ENCODE measurements at places on chromosomes 5 and 9.

- peak; percentile 53 for DNase-seq
These were observed 486.7 kb downstream of the RAB3C start for GRCh38 chr5:59069438-59070079.

GRCh38 chr9:100601216-100601615 lies 23.3 kb downstream of the CAVIN4 start:
- peak; percentile 19 for DNase-seq

DNA sequence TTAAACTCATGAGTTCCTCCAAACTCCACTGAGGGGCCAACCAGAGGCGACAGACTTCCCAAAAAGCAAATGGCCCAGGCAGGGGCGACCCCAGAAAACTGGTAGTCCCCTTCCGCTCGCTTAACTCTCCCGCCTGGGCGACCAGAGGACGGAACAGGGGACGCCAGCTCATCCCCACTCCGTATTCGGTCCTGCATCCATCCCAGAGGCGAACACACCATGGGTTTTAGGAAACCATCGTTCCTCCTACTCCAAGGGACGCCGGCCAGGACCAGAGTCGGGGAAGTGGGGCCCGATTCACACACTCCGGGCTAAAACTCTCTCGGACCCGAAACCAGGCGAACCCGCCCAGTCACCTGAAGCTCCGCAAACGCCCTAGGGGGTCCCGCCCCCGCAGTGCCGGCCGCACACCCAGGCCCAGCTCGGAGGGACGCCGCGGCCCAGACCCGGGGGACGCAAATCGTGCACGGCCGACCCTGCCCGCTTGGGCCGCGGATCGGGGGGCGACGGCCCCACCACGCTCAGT lies 478 bp downstream of the TEX10 start:
- DNase-seq: peak; percentile 22

GRCh38 chr9:133184971-133185370 lies 21.3 kb upstream of the GBGT1 start:
- DNase-seq: peak; percentile 30

DNA sequence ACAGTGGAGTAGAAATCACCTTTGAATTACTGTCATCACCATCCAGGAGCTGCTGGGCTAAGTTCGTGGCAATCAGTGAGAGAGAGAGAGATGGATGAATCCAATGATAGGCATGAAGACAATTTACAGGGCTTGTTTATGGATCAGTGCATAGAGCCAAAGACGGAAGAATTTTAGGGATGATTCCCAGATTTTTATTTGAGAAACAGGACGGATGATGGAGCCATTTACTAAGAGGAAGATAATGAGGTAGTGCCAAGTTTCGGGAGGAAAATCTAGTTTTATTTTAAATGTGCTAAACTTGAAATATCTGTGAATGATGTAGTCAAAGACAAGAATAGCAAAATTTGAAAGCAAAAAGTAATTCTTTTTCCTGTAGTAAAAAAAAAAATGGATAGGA lies 394.2 kb upstream of the PAPPA start:
- peak; percentile 24 for DNase-seq

DNA sequence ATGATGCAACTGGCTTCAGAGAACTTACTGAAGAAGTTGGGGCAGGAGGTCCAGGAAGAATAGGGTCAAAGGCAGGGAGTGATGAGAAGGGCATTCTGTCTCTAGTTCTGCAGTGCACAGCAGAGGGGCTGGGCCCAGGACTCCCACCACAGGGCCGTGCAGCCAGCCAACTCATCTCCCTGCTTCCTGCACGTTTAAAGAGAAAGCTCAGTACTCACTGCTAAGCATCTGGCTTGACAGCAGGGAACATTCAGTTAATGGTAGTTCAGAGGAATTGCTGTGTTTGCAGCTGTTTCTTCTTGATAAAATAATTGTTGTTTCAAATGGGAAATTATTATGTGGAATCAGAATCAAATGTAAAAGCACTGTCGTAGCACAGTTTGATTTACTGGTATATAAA lies 25.6 kb upstream of the SCAMP1 start:
- DNase-seq: no peak

- no peak for DNase-seq
These were observed 261.7 kb downstream of the KIF4B start for GRCh38 chr5:155275222-155275621.

GRCh38 chr5:116420540-116420939 lies 154.1 kb downstream of the SEMA6A start:
- no peak for DNase-seq

- DNase-seq: peak; percentile 50
These were observed 168.1 kb downstream of the KDM4C start for GRCh38 chr9:6925836-6926235.

DNA sequence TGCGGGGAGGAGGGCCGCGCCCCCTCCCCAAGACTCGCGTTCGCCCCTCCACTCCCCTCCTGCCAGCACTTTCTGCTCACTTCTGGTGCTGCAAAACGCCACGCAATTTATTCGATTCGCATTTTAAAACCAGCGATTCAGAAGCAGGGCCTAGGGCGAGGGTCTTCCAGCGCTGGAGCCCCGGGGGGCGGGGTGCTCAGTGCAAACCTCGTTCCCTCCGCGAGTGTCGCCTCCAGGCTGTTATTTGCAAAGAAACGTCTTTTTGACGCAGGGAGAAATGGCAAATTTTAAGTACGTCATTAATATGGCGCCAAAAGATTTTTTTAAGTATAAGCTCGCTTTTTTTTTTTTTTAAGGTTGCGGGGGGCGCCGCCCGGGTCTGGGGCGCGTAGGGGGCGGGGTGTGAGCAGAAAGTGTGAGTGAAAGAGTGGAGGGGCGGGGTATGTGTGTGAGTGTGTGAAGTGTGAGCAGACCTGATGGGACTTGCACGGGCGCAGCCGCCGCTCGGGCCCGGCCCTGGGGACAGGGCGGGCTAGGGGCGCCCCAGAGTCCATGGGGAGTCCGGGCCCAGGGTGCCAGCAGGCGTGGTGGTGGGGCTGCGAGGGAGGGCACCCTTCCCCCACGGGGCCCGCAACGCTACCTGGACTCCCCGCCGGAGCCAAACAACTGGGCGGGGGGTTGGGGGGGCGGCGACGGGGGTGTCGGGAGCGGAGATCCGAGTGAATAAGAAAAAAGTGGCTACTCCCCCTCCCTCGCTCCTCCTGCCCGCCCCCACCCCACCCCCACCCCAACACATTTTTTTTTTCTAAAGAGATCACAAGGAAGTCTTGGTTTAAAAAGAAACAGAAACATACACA lies at the start of gene JADE2:
TSS of gene JADE2 (plus strand) at position 845 of the 857 bp plus-strand sequence. CDS start 10,188 bp downstream, outside the sequence.
- DNase-seq: peak; percentile 83

- DNase-seq: no peak
These were observed 49.6 kb downstream of the NSD1 start for GRCh38 chr5:177183142-177183541.

DNA sequence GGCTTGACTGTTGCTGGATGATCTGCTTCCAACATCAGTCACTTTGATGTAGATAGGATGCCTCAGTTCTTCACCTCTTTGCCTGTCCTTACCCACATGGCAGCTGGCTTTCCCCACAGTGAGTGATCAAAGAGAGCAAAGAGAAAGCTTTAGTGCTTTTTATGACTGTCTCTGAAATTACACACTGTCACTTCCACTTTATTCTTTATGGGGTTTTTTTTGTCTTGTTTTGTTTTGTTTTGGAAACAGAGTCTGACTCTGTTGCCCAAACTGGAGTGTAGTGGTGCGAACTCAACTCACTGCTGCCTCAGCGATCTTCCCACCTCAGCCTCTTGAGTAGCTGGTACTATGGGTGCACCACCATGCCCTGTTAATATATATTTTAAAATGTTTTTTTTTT lies 32.4 kb upstream of the C5orf24 start:
- no peak for DNase-seq

DNA sequence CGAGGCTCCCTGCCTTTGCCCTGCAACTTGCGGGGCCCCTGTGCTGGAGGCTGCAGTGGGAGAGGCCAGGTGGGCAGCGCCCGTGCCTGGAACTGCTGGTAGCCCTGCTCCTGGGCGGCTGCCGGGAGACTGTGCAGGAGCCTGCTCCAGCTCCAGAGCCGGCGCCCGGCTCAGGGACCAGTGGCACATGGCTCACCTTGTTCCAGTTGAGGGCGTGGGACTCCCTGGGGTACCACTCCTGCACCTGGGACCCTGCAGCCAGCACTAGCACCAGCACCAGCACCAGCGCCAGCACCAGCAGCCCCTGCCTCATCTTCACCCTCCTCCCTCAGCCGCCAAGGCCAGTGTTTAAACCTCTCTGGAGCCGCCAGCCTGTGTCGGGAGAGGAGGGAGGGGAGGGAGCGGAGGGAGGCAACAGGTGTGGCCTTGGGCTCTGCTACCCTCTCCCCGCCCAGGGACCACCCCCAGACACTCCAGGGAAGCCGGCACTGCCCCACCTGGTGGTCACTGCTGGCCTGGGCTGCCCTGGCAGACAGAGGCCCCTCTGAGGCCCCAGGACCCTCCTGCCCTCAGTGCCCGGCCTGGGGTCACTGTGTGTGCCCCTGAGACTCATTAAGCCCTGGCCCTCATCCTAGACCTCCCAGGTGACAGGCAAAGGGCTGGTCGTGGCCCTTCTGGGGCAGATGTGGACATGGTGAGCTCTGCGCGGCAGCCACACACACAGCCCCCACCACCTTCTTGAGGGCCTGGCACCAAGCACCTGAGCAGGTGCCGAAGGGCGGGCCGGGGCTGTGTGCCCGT lies at the start of gene LCN10:
TSS of gene LCN10 (minus strand) at position 350 of the 801 bp plus-strand sequence. CDS start at position 313, 37 bp downstream.
- no peak for DNase-seq

- no peak for DNase-seq
These were observed 304.1 kb downstream of the DEPDC1B start for GRCh38 chr5:60395712-60396329.

DNA sequence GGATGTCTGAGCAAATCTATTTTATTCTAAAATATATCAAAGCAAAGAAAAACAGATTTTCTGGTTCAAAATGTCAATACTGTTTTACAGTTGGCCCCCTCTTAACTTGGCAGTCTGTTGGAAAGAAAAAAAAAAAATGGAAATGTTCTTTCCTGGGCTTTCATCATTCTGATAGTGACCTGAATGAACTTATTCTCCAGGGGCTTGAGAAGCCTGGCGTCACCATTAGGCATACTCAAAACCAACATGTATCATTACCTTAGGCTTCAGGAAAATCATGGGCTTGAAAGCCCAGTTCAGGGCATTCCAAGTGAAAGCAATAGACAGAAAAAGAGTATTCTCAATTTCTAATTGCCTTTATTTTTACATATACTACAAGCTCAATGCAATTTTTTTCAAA lies 283.7 kb upstream of the PUM3 start:
- no peak for DNase-seq

- DNase-seq: no peak
These were observed 3.3 kb downstream of the CDK9 start for GRCh38 chr9:127789179-127789578.

DNA sequence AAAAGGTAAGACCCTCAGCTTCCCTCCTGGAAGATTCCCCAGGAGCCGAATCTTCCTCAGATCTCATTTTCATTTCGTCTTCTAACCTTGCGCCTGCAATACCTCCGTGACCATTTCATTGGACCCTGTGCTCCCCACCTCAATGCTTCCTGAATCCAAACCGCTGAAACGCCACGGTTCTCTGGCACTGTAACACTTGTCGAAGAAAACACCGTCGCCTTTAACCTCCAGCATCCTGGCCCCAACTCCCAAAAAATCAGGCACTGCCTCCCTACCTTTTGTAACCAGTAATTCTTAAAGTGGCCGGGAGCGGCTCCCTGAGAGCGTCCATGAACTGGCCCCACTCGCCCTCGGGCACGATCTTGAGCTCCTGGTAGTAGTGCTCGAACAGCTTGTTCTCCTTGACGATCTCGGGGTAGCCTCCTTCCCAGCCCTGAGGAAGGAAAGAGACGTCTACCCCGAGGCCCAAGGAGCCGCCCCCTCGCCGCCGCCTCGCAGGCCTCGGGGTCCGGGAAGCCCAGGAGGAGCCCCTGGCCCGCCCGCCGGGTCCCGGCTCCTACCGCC lies 438 bp downstream of the NSUN2 start:
- peak; percentile 64 for DNase-seq

DNA sequence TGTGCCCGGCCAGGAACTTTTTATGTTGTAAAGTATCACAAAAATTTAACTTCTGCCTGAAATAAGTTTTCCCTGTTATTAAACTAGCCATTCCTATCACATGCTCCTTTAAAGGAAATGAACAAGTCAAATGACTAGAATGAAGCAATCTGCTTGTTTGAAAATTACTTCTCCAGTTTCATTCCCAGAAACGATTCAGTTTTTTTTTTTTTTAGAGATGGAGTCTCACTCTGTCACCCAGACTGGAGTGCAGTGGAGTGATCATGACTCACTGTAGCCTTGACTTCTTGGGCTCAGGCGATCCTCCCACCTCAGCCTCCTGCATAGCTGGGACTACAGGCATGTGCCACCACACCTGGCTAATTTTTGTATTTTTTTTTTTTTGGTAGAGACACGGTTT lies 13.3 kb upstream of the GNG10 start:
- DNase-seq: no peak

DNA sequence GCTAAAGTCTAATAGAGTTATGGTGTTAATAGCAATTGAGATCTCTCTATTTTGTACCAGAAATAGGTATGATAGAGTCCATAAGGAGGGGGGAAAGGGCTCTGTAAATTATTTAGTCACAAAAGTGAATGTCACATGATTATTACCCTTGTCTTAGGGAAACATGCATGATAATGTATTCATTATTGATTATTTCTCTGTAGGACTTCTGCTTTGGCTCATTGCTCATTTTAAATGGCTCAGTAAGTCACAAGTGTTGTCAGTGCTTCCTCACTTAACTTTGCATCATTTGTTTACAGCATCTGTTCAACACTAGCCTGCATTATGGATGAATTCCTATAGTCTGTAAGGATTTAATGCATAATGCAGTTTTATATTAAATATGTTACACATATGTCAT lies 788.8 kb upstream of the EDIL3 start:
- no peak for DNase-seq

GRCh38 chr9:137077758-137078693 lies 709 bp downstream of the UAP1L1 start:
- no peak for DNase-seq

- no peak for DNase-seq
These were observed 22.3 kb downstream of the BNC2 start for GRCh38 chr9:16848179-16848578.

GRCh38 chr9:6467006-6467625 lies 54.1 kb downstream of the UHRF2 start:
- no peak for DNase-seq

GRCh38 chr5:88502179-88503040 lies 233.8 kb upstream of the TMEM161B start:
- no peak for DNase-seq

- DNase-seq: no peak
These were observed 2.0 kb upstream of the RXFP3 start for GRCh38 chr5:33934176-33934575.

- DNase-seq: no peak
These were observed 14.8 kb downstream of the AKNA start for GRCh38 chr9:114372921-114373448.

DNA sequence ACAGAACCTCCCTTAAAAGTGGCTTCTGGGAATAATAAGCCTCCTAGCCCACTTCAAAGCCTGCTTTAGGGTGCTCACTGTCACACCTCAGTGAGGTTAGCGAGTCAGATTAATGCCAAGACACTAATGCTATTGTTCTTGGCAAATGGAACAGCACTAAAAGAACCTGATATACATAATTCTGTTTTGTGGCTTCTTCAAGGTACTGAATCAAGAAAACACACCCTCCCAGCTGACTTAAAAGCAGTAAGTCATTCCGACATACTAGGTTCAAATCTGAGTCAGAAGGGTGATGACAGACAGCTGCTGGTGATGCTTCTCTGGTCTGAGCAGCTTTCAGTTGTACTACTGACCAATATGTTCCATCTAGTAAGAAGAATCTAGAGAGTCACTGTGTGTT lies 121.6 kb downstream of the OXCT1 start:
- no peak for DNase-seq

- DNase-seq: no peak
These were observed 1.2 kb downstream of the PTBP3 start for GRCh38 chr9:112332214-112332613.

GRCh38 chr5:131109540-131110255 lies 55.4 kb downstream of the HINT1 start:
- DNase-seq: peak; percentile 14

- no peak for DNase-seq
These were observed 186.5 kb downstream of the MAN2A1 start for GRCh38 chr5:109876030-109876725.
